ENCODE measurements at places on chromosomes 7 and 10. TPM values are rescaled to one million over a fixed set of nuclear protein-coding genes. Genes with fewer than 3 reads are reported as not detected.

GRCh38 chr10:21520949-21521348 is 4.5 kb downstream of the SKIDA1 start:
- no peak for DNase-seq

The SPDYE9 gene
- not detected for total RNA-seq

The JMJD1C gene
- 100 TPM for total RNA-seq

The CUX1 gene
- 91.3 TPM for total RNA-seq

The C10orf53 gene
- not detected for total RNA-seq

GRCh38 chr10:22644222-22644621 is 70.2 kb downstream of the PIP4K2A start:
- DNase-seq: no peak

The CDHR3 gene
- total RNA-seq: 6.1 TPM

DNA sequence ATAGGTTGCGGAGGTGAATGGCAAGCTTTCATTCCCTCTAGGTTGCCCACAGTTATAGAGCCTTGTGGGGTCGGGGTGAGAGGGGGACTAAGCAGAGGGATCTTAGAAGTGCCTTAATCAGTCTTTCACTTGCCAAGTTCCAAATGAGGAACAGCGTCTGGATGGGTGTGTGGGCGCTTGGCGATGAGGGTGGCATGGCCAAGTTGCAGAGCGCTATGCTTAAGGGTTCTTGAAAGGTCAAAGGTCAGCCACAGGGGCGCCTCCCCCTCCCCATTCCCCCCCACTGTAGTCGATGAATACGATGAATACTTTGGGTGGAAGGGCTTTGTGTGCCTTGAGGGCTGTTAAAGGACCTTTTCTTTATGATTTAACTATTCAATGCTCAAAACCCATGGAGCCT is 185.0 kb downstream of the TCF7L2 start:
- DNase-seq: no peak

The HPSE2 gene
- not detected for total RNA-seq

GRCh38 chr10:85430991-85431390 is 935.6 kb downstream of the GRID1 start:
- DNase-seq: no peak

DNA sequence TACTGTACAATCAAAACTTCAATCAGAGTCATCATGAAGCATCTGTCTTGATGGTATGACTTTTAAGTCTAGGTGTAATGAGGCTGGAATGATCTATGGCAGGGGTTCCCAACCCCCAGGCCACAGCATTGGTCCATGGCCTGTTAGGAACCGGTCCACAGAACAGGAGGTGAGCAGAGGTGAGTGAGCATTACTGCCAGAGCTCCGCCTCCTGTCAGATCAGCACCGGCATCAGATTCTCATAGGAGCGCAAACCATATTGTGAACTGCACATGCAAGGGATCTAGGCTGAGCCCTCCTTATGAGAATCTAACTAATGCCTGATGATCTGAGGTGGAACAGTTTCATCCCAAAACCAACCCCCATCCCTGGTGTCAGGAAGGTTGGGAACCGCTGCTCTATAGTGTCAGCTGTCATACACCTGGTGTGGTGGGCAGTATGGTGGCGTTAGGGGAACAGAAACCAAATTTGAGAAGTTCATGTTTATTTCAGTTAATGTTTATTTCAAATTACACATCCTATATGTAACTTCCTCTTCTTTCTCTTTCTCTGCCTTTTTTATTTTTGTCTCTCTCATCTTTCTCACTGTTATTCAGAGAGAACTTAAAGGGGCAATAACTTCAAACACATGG is 432.6 kb downstream of the TNS3 start:
- DNase-seq: no peak
